Activated CD4-positive, alpha-beta memory T cell treated with anti-CD3 and anti-CD28 coated beads, Interleukin-2, amount 10 ng/mL, durations not matched to agents 7 days and 5 days (primary cell): ENCODE measurements at places on chromosomes 2 and 18.

- no peaks in the 10 kb centered on the region for H3K4me1 ChIP-seq
- no peak overlapping the region for H3K27ac ChIP-seq
- H3K27me3 ChIP-seq = peaks cover 2% of the 10 kb centered on the region
- H3K4me3 ChIP-seq = no peak overlapping the region
- DNase-seq = no peak
Observed at GRCh38 chr2:71897137-71897480, 250.6 kb downstream of the CYP26B1 start.

DNA sequence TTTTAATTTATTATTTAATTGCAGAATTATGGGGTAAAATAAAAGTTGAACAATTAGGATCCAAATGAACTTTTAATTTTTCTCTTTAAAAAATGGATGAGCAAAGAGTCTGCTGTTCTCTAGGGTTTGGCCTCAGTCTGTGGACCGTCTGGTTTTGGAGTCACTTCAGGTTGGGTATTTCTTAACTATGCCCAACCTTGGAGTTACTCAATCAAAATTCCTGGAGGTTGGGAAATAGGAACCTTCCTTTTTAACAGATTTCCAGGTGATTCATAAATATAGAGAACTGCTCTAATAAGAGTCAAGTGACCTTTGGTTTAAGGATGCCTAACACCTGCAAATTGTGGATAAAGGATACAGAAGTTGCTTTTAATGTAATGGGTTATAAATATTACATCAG, 241.5 kb upstream of the GCFC2 start:
- H3K27ac ChIP-seq = no peak overlapping the region
- DNase-seq = no peak
- H3K27me3 ChIP-seq = no peaks in the 10 kb centered on the region
- no peaks in the 10 kb centered on the region for H3K36me3 ChIP-seq

- no peak overlapping the region for H3K4me3 ChIP-seq
- H3K27ac ChIP-seq = no peak overlapping the region
- no peak for DNase-seq
- no peaks in the 10 kb centered on the region for H3K36me3 ChIP-seq
- no peaks in the 10 kb centered on the region for H3K4me1 ChIP-seq
Observed at GRCh38 chr2:151197184-151198108, 64.2 kb downstream of the RBM43 start.

DNA sequence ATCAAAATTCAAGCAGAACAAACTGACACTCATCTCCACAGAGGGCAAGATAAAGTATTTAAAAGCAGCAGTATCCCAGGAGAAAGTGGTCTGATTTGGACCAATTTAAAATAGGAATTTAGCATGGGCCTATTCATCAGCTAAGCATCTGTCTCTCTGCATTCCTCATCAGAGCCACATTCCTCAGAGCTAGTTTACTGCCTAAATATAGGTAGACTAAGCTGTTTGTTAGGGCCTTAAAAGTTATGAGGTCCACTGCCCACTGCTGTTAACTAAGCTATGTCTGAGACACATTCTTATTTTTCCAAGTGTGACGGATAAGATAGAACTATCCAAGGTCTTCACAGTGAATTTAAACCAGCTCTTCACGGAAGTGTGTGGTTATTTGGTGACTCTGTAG, 17.6 kb downstream of the NEB start:
- no peaks in the 10 kb centered on the region for H3K4me1 ChIP-seq
- peaks cover 6% of the 10 kb centered on the region for H3K27me3 ChIP-seq
- DNase-seq = no peak
- H3K27ac ChIP-seq = no peak overlapping the region
- no peaks in the 10 kb centered on the region for H3K36me3 ChIP-seq
- no peak overlapping the region for H3K4me3 ChIP-seq

GRCh38 chr18:6401687-6402086, 13.0 kb downstream of the L3MBTL4 start:
- no peak overlapping the region for H3K27ac ChIP-seq
- no peak overlapping the region for H3K4me3 ChIP-seq
- H3K36me3 ChIP-seq = no peaks in the 10 kb centered on the region

- no peak overlapping the region for H3K27ac ChIP-seq
- no peak for DNase-seq
- H3K27me3 ChIP-seq = peaks cover 4% of the 10 kb centered on the region
- H3K36me3 ChIP-seq = no peaks in the 10 kb centered on the region
- H3K4me1 ChIP-seq = peaks cover 16% of the 10 kb centered on the region
Observed at GRCh38 chr18:48994044-48994651, 43.4 kb upstream of the SMAD7 start.

- no peak overlapping the region for H3K27ac ChIP-seq
- no peaks in the 10 kb centered on the region for H3K4me1 ChIP-seq
- no peak overlapping the region for H3K4me3 ChIP-seq
- peak; percentile 40 for DNase-seq
- no peaks in the 10 kb centered on the region for H3K36me3 ChIP-seq
Observed at GRCh38 chr2:182642328-182642727, 73.7 kb upstream of the DNAJC10 start.

DNA sequence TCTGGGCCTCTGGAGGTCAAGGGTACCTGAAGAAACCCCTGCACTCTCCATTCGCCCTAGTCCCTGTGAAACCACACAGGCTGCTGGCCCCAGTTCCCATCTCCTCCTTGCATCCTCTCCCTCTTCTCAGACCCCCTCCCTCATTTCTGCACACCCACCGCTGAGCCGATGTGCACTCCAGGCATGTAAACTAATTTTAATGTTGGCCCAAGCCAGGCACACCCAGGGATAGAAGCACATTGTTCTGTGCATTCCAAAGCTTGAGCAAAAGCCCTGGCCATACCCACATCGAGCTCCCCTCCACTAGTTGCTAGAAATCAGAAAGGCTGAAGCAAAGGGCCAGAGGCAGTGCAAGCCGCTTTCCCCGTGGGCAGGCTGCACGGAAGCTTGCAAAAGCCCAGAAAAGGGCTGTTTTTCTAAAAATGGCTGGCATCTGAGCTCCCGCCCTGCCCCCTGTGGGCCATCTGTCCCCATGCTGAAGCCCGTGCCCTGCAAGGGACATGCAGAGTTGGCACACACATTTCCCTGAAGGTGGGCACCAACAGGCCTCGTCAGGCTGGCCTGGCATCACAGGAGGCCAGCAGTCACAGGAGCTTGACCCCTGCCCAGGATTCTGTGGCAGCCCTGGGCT, 181.6 kb downstream of the SMAD7 start:
- no peak for DNase-seq
- no peaks in the 10 kb centered on the region for H3K36me3 ChIP-seq
- H3K4me3 ChIP-seq = no peak overlapping the region
- no peak overlapping the region for H3K27ac ChIP-seq
- peaks cover 3% of the 10 kb centered on the region for H3K4me1 ChIP-seq
- no peaks in the 10 kb centered on the region for H3K27me3 ChIP-seq

DNA sequence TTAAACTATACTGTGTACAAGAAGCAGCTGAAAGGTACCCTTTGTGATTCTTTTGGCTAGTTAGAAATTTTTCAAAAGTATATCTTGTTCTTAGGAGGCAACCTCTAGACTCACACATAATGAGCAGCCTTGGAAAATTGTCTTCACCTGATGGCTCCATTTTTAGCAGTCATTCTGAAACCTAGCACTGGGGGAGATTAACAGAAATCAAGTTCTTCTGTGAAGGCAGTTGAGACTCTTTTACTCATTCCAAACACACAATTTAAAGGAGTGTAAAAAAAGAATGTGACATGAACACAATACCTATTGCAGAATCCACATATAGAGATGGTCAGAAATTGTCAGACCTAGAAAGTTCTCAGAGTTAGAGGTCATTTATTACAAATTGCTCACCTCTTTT, 197.7 kb downstream of the UBE2E3 start:
- peaks cover 68% of the 10 kb centered on the region for H3K4me1 ChIP-seq
- DNase-seq = no peak
- no peak overlapping the region for H3K4me3 ChIP-seq
- H3K36me3 ChIP-seq = peaks cover 44% of the 10 kb centered on the region

DNA sequence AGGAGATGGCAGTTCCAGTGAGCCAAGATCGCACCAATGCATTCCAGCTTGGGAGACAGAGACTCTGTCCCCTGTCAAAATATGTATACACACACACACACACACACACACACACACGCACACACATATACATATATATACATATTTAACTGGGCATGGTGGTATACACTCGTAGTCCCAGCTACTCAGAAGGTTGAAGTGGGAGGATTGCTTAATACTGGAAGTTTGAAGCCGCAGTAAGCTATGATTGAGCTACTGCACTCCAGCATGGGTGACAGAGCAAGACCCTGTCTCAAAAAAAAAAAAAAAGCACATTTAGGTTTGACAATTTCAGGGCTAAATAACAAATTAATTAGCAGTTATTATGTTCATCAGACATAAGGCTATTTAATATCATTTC, 36.0 kb upstream of the ATIC start:
- no peak for DNase-seq
- no peaks in the 10 kb centered on the region for H3K27me3 ChIP-seq
- H3K27ac ChIP-seq = no peak overlapping the region

DNA sequence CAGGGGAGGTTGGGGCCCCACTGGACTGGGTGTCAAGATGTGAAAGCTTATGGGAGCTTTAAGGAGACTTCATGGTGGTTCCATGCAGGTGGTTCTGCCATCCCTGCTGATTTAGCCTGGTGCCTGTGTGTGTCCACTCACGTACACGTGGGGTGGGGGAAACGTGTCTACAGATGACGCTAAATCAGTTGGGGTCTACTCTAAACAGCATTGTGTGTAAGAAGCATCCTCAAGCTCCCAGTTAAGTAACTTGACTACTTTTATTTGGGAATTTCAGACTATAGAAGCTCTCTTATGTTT, 47.1 kb downstream of the BCL2L11 start:
- no peak overlapping the region for H3K27ac ChIP-seq
- peaks cover 16% of the 10 kb centered on the region for H3K36me3 ChIP-seq
- peaks cover 37% of the 10 kb centered on the region for H3K27me3 ChIP-seq
- no peak overlapping the region for H3K4me3 ChIP-seq
- DNase-seq = no peak

GRCh38 chr18:3660739-3661515, 211.0 kb downstream of the TGIF1 start:
- H3K27me3 ChIP-seq = no peaks in the 10 kb centered on the region
- no peak for DNase-seq
- H3K27ac ChIP-seq = no peak overlapping the region
- no peak overlapping the region for H3K4me3 ChIP-seq
- no peaks in the 10 kb centered on the region for H3K36me3 ChIP-seq

DNA sequence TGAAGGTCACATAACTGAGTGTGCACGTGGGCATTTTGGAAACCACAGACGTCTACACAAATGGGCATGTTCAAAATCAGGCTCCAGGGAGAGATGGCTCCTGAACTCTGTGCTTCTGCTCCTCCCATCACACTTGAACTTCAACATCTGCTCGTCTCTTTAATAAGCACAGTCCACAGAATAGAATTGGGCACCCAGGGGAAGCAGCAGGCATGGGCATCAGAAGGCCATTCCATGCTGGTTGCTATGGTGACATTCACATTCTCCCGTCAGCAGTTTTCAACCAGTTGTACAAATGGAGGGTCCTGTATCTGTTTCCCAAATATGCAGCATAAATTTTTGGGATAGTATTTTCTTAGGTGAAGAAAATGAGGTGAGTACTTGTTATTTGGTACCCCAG, 183.7 kb upstream of the COPS8 start:
- H3K36me3 ChIP-seq = no peaks in the 10 kb centered on the region
- no peaks in the 10 kb centered on the region for H3K4me1 ChIP-seq
- peaks cover 11% of the 10 kb centered on the region for H3K27me3 ChIP-seq
- no peak overlapping the region for H3K27ac ChIP-seq

DNA sequence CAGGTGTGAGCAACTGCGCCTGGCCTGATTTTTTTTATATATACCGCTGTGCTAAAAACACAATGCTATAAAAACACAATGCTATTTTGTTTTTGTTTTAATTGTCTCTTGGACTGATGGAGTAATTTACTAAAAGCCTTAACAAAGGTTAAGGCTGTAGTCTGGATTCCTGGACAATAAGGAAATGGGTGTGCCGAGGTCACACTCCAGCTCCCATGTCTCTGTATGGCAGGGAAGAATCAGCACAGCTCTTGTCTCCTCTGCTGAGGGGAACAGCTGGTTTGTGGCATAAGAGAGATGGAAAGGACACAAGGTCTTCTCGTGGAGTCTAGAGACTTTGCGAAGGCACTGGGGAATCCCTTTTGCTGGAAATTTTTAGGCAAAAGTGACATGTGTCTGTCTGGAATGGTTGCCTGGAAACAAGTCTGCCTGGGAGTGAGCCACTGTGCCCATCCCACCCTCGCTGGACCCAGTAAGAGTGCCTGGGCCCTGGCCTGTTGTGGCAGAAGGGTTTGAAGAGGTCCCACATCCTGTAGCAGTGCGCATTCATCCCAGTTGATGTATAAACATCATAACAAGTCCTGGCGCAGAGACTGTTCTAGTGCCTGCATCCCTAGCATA, 73.1 kb downstream of the MAPK4 start:
- H3K4me3 ChIP-seq = no peak overlapping the region
- H3K27ac ChIP-seq = no peak overlapping the region
- no peaks in the 10 kb centered on the region for H3K4me1 ChIP-seq
- H3K36me3 ChIP-seq = no peaks in the 10 kb centered on the region
- DNase-seq = no peak

DNA sequence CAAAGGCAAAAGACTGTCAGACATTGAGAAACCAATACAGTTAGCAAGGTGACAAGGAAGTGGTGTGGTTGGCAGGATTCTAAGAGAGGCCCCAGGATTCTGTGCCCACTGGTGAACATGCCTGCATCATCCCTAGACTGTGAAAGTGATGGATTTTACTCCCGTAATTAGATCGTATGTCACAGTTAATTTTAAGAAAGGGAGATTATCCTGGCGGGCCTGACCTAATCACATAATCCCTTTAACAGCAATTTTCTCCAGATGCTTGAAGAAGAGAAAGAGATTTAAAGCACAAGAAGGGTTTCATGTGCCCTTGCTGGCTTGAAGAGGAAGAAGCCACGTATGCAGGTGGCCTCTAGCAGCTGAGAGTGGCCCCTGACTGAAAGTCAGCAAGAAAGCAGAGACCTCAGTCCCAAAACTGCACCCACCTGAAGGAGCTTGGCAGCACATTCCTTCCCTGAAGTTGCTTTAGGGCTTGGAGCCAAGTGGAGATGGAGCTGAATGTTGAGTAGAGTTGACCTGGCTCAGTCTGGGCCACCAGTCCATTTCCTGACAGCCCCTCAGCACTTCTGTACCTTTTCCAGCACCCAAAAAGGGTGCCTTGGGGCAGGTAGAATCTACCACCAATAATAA, 49.1 kb downstream of the GTF3C3 start:
- H3K27me3 ChIP-seq = no peaks in the 10 kb centered on the region
- no peak for DNase-seq
- H3K36me3 ChIP-seq = peaks cover 17% of the 10 kb centered on the region
- no peak overlapping the region for H3K4me3 ChIP-seq
- no peak overlapping the region for H3K27ac ChIP-seq

DNA sequence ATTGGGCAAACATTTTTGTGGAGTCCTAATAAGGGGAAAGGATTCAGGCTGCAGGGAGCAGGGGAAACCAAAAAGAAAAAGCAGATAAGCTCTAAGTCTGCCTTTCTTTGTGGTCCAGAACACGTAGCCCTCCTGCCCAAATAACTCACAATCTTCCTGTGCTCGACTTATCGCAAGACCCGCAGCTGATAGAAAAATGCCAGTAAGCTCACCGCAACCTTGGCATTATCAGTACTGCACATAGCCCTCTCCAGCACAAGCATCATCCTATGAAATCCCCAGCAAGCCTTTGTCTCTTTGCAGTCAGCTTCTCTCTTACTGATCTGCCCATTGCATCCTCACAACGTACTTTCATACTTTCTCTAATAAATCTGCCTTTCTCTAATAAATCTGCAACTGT, 202.4 kb upstream of the HNRNPA3 start:
- H3K27me3 ChIP-seq = peaks cover 24% of the 10 kb centered on the region
- no peaks in the 10 kb centered on the region for H3K4me1 ChIP-seq
- H3K36me3 ChIP-seq = no peaks in the 10 kb centered on the region
- no peak overlapping the region for H3K4me3 ChIP-seq
- no peak overlapping the region for H3K27ac ChIP-seq

GRCh38 chr2:177403838-177404237, 11.3 kb downstream of the AGPS start:
- peaks cover 20% of the 10 kb centered on the region for H3K36me3 ChIP-seq
- H3K27me3 ChIP-seq = no peaks in the 10 kb centered on the region
- peaks cover 17% of the 10 kb centered on the region for H3K4me1 ChIP-seq
- no peak overlapping the region for H3K4me3 ChIP-seq
- no peak for DNase-seq
